ENCODE measurements at places on chromosomes 7 and 10.

- no peak for DNase-seq
Measured at GRCh38 chr10:20768843-20769242, 128.3 kb downstream of the NEBL start.

DNA sequence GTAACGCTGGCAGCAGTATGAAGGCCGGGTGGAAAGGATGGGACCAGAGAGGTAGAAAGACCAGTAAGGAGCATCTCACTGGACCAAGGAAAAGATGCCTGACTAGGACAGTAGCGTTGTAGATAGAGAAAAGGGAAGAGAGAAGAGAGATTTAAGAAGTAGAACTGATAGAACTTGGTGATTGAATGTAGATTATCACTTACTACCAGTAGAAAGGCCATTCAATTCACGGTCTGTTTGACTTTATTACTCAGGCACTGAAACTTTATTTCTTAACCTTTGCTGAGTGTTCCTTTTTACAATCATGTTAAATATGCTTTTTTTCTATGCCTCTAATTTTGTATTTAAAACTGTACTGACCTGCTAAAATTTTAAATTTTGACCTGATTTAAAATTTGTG, 12.2 kb downstream of the MCU start:
- DNase-seq = no peak

- DNase-seq = no peak
Measured at GRCh38 chr7:79176859-79177477, 276.5 kb downstream of the MAGI2 start.

DNA sequence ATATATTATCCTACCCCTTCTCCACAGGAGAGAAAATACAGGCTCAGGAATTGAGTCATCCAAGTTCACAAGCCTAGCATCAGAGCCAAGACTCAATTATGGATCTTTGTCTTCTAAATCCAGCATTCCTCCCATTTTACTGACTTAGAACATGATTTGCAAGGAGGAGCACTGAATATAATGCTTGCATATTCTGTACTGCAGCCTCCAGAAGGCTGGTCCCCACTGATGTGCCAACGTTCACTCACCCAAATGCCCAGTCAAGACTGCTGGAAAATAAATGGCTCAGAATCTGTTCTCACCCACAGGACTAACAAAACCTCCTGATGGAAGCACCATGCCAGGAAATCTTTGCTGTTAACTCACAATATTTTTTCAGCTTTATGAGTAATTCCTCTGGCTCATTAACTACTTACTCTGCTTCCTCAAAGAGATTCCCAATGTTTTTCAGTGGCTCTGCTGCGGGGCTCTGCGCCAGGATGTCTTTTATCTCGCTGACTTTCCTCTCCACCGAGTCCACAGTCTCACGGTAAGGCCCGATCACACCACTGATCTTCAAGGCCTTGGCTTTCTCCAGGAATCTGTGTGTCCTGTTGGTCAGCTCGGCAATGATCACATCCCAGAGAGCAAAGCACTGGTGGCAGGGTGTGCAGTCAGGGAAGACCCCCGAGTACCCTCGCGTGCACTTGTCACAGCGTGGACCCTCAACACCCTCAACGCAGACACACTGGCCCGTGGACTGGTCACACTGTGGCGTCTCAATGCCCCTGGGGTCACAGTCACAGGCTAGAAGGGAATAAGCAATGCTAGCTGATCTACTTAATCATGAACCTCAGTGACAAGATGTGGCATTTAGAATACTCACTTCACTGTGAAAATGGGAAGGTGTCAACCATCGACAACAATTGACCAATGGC, 48.8 kb downstream of the DLD start:
- DNase-seq = peak; percentile 90

- no peak for DNase-seq
Measured at GRCh38 chr10:26837139-26837538, 23.6 kb downstream of the ABI1 start.

Data from sigmoid colon (tissue), 7 donors.